Stimulated activated CD8-positive, alpha-beta memory T cell treated with anti-CD3 and anti-CD28 coated beads, Interleukin-15, amount 100 ng/mL, for 48 hours (primary cell): ENCODE measurements at places on chromosomes 6 and 20.

DNA sequence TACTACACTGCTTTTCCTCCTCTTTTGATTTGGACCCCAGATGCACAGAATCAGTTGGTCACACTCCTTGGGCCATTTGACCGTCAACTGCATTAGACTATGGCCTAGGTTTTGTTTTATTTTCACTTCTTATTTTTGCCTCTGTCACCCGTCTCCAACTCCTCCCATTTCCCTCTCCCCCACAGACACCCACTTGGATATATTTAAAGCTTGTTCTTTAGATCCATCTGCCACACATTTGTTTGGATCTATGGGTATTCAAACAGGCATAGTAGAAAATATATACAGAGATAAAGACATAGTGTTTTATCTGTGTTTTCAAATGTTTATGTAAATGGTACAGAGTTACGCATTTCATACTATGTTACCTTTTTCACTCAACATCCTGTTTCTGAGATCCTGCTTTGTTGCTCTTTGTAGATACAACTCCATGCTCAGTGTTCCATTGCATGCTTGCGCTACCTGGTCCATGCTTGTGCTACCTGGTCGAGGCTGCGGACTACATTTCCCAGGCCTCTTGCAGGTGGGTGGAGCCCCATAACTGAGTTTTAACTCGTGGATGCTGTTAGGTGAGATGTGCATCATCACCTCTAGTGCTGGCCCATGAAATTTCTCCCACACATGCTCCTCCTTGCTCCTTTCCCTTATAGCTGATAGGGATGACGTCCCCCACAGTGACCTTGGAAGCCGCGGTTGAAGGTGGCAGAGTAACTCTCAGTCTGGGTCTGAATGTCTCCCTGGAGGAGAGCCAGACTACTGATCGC is 11.5 kb upstream of the PREX1 start:
- no peak for DNase-seq

DNA sequence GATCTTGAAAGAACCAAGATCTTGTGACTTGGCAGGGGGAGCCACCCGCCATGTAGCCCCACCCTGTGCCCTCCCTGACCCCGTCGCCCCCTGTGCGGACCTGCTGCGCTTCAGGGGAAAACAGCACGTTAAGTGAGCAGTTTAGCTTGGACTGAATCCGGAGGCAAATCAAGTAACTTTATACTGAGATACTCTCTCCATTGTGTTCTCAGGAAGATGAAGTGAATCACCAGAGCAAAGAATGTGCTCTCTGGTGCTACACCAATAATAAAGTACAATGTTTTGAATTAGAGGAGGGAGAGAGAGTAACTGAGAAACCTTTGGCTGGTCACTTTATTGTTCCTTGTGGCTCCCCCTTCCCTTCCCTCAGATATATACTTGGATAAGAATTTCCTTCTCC is 83.4 kb downstream of the TXNDC5 start:
- no peak for DNase-seq

GRCh38 chr6:43842231-43842794 is 72.3 kb downstream of the VEGFA start:
- no peak for DNase-seq

DNA sequence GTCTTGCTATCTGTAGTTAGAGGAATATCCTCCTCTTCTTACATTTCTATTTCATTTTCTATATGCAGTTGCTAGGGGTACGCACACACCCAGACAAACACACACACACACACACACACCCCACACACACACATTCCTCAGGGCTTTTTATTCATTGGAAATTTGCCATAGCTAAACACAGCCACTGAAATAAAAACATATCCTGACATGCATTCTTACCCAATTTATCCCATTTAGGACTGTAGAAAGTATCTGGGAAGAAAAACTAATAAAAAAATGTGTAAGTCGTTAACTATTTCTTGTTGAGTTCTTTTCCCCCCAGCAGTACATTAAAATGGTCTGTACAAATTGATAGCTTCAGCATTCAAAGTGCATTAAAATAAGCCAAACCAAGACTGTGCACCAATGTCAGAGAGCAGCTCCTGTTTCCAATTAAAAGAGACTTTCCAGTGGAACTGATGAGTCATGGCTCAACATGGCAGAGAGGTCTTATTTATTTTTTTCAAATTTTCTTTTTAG is 357.9 kb upstream of the AGPAT4 start:
- DNase-seq = no peak

DNA sequence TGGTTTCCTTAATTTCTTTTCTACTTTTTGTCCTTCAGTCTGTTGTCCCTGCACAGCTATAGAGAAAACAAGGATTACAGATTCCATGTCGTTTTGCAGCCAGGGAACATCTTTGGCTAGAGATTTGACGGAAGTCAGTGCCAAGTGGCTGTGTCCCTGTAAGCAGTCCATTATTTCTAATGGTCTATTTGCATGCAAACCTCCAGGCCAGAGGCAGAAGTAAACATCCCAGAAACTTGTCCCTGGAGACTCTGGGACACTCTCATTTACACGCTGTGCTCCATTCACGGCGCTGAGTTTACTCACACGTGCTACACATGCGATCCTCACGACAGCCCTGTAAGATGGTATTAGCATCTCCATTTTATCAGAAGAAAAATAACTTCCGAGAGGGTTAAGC is 355.5 kb downstream of the PRKN start:
- no peak for DNase-seq

DNA sequence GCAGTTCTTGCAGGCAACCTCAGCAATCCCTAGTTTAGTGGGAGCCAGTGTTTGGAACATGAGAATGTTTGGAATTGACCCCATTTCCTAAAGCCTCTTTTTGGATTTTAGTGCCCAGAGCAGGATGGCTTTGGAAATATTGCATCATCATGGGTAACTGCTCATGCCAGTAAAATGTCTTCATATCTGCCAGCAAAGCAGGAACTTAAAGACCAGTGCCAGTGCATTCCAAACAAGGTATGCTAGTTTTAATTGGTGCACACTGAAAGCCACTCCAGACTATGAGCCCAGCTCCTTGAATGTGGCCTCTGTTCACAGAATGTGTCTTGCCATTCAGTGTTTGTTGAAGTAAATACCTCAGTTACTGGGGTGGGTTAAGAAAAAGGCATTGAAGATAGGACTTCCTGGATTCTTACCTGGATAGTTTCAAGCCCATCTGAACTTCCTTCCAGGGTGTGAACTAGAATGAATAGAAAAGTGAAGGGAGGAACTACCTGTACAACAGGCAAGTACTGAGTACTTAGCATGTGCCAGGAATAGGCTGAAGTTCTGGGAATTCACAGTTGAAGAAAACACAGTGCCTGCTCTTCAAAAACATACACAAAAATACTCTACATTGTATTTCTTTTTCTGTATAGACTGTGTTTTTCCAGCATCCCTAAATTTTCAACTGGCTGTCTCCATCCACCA is 70.5 kb downstream of the COL19A1 start:
- DNase-seq = no peak

- DNase-seq = no peak
Observed at GRCh38 chr6:12878741-12879140, 162.2 kb downstream of the PHACTR1 start.

DNA sequence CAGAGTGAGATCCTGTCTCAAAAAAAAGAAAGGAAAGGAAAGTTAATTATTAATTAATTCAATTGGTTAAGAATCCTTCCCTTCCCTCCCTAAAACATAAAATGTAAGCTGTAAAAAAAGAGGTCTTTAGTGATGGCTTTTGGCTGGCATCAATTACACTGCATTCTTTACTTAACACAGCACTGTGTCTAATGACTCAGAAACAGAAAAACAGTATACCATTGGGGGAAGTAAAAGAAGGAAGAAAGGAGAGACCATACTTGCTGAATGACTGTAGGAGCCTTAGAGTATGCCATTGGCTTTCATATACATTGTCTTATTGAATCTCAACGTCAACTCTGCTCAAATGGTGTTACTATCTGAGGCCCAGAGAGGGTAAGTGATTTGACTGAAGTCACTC is 18.3 kb upstream of the CITED2 start:
- DNase-seq = no peak

GRCh38 chr20:60934724-60935123 is 317.3 kb upstream of the CDH4 start:
- DNase-seq = no peak

DNA sequence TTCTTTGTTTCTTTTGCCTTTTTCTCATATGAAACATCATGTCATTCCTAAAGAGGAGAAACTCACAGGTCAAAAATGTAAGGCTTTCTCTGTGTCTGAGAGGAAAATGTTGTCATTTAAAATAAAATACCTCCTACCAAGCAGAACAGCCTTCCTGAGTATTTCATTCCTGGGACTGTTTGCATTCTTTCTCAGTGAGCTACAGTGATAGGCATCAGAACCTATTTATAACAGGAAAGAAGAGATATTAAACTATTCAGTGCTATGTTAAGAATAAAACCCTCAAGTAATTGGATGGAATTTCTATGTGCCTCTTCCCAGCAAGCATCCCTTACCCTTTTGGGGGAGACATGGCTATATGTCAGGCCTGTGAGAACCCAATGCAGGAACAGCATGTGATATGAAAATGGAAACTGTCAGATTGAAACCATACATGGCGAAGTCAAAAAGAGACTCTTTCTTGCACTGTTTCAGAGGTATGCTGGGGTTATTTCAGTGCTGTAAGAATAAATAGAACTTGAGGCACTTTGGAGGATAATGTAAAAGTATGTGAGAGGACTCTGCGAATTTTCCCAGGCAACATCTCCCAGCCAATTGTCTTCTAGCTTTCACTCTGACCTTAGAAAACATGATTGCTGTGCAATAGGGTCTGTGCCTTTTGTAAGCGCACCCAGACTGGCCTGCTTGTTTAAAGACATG is 133.8 kb upstream of the CCN2 start:
- no peak for DNase-seq

DNA sequence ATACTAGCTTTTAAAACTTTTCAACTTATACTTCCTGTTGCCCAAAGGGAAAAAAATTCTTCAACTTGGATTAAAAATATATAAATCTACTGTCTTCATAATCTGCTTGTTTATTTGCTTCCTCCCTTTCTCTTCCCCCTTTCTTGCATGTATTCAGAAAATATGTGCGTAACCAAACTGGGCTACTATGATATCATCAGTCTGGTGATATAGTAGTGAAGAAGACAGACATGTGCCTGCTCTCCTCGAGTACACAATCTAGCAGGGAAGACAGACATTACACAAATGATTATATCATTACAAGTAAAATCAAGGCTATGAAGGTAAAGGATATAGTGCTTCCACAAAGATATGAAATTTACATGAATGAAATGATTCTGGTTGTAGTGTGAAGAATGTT is 31.0 kb downstream of the IBTK start:
- DNase-seq = no peak

DNA sequence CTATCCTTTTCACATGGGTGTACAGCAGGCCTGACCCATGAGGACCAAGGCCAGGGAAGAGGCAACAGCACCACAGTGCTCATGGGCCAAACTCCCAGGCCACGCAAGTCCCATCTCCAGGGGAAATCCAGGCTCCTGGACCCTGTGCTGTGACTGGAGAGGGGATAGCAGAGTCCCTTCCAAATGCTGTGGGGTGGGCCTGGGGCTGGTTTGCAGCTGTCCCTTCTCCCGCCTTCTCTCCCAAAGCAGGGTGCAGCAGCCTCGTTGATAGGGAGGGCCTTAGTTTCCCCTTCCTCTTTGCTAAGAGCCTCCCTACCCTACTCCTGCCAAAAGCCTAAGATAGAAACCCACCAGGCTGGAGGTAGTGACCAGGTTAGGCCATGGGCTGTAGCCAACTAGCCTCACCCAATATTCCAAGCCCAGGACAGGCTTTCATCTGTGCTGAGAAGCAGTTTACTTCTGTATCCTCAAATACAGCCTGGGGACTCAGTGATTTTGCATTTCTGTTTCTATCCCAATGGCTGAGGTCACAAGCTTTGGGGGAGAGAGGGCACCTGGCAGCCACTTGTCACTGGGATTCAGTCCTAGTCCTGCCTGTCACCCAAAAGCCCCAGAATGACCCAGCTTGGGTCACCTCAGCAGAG is 1.4 kb downstream of the CTSZ start:
- no peak for DNase-seq

GRCh38 chr6:170284126-170284773 is 6.6 kb downstream of the DLL1 start:
- DNase-seq = no peak

DNA sequence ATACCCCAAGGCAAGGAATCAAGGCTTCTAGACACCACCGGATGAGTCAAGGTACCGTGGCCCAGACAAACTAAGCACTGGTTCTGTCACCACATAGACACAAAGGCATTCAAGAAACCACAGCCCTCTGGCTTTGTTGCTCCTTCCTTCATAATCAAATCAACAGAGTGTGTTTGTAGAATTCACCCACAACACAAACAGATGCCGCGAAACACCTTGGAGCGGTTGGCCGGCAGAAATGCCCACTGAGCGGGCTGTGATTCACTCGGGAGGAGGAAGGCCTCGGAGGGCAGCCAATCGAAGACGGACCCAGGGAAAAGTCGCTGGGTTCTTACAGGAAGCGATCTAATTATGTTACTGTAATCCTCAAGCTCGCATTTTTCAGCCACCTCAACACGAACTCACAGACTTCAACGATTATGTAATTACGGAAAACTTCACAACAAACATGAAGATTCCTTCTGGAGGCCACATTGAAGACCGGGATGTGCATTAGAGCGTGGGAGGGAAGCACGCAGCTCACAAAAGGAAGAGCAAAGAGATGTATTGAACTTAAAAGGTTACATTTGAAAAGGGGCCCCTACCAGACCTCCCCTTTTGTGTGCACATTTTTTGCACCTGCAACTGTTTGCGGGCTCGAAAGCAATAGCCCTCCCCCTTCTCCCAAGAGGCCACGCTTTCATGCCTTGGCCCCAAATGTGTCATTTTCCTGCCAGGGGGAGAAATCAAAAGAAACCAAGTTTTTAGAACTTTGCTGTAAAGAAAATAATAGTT is 184.7 kb upstream of the PREP start:
- DNase-seq = no peak

DNA sequence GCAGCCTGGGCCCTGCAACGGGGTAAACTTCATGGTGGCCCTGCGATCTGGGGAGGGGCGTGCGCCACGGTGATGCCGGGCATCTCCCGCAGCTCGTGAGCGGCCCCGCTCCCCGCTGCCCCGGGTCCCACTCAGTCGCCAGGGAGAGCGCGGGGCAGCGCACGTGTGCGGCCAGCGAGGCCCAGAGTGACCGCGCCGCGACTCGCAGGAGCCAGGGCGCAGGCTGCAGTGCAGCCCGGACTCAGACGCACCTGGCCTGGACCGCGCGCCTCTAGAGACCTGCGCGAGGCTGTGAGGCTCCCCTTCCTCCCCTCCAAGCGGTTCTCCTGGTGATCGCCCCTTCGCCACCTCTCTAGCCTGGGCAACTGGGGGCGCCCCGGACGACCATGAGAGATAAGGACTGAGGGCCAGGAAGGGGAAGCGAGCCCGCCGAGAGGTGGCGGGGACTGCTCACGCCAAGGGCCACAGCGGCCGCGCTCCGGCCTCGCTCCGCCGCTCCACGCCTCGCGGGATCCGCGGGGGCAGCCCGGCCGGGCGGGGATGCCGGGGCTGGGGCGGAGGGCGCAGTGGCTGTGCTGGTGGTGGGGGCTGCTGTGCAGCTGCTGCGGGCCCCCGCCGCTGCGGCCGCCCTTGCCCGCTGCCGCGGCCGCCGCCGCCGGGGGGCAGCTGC is 652 bp downstream of the BMP6 start:
- no peak for DNase-seq

DNA sequence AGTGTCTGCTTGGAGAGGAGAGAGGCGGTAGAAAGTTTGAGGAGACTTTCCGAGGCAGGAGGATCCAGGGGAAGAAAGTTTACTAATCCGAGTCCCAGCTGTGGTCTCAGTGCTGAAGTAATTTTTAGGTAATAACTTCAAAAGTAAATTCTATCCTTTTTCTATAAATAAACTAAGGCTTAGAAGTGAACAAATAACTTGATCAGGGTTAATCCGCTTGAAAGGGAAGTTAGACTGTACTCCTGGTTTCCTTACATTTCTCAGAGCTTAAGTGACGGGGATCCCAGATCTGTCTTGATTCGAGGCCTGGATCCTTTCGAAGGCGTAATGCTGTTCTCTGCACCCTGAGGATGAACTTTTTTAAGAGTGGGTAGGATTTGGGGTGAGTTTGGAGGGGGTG is 2.6 kb downstream of the STK35 start:
- no peak for DNase-seq
